ENCODE measurements at places on chromosomes 7 and 10.

DNA sequence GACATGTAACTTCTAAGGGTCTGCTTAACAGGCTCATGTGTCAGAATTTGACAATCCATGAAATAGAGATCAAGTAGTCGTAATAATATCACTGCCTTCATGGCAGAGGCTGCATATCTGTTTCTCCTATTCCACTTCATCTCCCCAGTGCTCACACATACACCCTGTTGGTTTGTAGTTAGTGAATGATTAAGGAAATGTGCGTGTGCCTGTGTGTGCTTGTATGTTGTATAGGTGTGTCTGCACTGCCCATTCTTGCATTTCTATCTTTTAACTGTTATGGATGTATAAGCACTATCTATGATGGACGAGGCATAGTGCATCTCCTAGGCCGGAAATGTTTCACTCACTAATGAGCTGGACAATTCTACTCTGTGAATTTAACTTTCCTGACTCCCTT, 985.2 kb downstream of the LRMDA start:
- no peak for DNase-seq

DNA sequence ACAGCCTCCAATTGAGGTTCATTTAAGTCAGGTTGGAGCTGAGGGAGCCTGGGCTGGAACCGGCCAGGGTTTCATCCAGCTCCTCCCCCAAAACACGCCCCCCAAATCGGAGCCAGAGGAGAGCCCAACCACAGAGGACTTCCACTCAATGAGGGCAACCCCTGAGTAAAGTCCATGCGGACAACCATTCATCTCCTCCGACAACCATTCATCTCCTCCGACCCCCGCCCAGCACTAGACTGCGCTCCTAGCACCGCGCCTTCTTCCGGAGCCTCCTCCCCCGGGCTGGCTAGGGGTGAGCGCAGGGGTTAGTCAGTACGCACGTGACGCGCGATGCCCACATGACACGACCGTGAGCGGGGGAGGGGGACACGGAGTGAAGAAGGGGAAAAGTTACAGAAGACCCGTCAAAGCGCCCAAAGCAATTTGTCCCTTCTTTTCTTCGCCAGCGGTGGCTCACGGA, 1.4 kb downstream of the MAGI2 start:
- DNase-seq: no peak

DNA sequence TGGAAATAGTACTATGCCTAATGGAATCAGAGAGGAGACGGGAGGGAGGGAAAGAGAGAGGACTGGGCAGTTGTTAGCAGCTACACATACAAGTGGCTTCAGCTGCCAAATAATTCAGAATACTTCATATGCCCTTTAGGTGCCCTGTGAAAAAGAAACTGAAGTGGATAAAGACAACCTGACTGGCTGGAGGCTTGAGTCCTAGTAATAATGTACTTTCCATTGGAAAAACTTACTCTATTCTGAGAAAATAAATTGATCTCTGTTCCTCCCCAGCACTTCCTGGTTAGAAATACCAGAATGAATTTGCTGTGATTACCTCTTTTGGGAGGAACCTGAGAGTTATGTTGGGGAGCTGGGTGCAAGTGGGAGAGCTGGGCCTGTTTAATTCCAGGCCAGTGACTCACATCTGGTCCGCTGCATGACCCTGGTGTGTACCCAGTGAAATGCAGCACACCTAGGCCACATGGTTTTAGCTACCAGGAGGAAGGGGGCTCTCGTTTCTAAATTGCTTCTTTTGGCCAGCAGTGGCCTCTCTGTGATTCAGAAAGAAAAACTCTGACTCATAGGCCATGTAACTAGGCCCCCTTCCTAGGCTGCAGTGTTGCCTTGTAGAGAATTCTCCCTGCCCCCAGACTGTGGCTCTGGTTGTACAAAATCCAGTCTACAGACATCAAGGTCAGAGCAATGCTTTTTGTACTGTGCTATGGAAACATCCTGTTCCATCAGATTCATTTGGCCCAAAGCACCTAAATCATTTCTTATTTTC, 6.5 kb downstream of the AGFG2 start:
- DNase-seq: no peak

- no peak for DNase-seq
Observed at GRCh38 chr7:27967639-27968038, 213.0 kb downstream of the JAZF1 start.

GRCh38 chr10:104925232-104925851, 284.3 kb downstream of the SORCS3 start:
- DNase-seq: peak; percentile 1

DNA sequence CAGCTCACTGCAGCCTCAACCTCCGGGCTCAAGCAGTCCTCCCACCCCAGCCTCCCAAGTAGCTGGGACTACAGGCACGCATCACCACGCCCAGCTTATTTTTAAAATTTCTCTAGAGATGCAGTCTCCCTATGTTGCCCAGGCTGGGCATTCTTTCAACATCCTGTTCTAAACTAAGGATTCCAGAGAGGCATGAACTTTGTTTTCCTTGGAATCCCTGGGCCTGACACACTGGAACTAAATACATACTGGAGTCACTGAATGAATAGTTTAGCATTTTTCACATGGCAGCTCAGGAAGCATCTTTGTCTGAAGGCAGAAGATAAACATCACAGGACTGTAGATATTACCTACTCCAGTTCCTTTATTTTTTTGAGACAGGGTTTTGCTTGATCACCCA, 108.7 kb downstream of the ITIH5 start:
- DNase-seq: no peak

GRCh38 chr7:28083998-28084985, 96.3 kb downstream of the JAZF1 start:
- no peak for DNase-seq

DNA sequence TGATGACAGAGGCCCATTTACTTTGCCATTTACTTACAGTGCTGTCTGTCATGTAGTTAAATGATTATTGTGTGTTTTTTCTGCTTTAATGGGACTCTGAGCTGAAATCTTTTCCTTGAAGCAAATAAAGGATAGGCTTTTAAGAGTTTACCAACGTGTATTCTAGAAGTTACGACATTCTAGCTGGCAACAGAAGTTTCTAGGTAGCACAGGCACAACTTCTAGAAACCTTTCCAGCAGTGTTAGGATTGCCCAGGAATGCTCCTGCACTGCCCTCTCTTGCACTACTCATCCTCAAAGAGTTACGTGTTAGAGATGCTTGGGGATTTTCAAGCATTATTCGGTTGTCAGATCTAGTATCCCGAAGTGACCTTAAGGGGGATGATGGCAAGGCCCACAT, 42.5 kb upstream of the TMEM236 start:
- no peak for DNase-seq

DNA sequence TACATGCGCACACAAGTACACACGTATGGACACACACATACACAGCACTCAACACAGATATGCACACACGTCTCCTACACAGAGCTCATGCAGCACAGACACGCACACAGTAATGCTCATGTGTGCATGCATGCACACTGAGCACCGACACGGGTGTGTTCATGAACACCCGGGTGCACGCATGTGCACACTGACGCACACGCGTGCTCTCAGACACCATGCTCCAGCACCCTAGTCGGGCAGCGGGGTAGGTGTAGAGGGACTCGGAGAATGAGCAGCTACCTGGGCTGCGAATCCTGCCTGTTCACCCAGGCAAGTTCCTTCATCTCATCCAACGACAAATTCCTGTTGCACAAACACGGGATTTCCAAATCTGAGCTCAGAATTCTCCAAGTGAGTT, 184.7 kb downstream of the MAD1L1 start:
- no peak for DNase-seq

DNA sequence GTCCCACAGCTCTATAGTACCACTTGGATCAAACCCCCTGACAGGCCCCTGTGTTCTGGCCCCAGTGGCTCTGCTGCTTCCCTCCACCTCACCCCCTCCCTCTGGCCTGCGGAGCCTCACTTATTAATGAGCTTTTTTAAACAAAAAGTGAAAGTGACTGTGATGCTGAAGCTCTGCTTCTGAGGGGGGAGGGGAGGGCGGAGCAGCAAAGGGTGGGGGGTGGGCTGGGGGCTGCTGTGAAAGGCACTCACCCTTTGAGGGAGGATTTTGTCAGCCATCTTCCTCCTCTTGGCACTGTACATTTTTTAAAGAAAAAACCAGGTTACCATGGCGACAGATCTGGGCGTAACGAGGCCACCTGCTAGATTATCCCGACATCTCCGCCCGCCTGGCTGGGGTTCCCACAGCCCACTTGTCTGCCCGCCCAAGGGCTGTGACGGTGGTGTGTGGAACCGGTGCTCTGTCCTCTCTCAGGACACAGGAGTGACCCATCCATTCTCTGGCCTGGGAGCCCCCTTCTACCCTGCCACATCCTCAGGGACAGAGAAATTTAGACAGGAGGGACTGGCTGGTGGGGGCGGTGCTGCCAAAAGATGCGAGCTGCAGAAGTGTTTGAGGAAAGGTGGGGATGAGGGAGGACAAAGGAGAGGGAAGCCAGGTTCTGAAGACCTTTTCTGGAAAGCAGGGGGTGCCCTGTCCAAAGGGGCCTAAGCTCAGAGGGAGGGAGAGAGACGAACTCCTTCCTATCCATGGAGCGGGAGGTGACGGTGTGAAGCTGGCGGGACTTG, 4.9 kb downstream of the SMARCD3 start:
- no peak for DNase-seq

- peak; percentile 68 for DNase-seq
Observed at GRCh38 chr10:110279407-110279986, 25.2 kb downstream of the SMNDC1 start.

GRCh38 chr10:110285501-110285900, 19.2 kb downstream of the SMNDC1 start:
- no peak for DNase-seq

- peak; percentile 53 for DNase-seq
Observed at GRCh38 chr10:19815731-19816410, 361 bp upstream of the PLXDC2 start.

DNA sequence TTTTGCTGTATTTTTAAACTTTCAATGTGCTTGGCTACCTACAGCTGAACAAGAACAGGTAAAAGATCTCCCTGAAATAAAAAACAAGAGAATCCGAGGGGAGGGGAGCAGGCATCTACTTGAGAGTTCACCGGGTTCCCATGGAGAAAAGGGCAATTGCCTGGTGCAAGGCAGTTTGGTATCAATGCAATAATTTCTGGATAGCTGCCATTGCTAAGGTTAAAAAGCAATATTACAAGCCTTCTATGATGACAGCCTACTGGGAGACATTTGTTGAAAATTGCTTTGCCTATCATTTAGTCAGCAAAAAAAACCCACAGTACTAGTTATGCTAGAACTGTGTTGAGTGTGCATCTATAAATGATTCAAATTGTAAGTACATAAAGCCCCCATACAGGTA, 82.1 kb downstream of the GFRA1 start:
- DNase-seq: no peak

DNA sequence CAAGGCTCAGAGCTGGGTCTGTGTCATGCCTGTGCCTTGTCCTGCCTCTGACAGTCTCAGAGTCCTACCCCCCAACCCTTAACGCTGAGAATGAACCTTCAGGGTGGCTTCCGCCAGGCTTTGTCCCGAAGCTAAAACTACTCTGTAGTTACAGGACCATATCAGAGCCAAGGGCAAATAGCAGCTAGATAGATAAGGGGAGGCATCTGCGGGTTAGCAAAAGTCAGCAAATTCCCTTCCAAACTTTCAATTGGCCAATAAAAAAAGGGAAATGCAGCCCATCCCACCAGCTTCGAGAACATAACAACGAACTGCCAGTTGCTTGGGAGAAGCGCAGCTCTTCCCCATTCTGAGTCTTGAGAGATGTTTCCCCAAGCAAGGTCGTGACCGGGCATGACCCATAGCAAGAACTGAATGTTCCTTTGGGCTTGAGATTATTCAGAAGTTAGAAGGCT, 17.7 kb downstream of the CCL24 start:
- no peak for DNase-seq

DNA sequence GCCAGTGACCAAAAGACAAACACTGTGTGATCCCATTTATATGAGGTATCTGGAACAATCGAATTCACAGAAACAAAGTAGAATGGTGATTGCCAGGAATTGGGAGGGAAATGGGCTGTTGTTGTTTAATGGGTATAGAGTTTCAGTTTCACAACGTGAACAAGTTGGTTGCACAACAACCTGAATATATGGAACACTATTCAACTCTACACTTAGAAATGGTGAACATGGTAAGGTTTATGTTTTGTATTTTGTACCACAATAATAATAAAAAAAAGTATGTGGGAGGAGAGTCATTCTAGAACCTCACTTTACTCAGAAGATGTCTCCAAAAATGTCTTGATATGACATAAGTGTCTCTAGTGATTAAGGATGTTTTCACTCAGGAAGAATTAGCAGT, 85.2 kb upstream of the SGCE start:
- no peak for DNase-seq

- no peak for DNase-seq
Observed at GRCh38 chr10:22999942-23000341, 72.1 kb downstream of the ARMC3 start.

Data from T47D (cell line).